ENCODE measurements at places on chromosomes 5 and 9. TPM values are rescaled to one million over a fixed set of nuclear protein-coding genes. Genes with fewer than 3 reads are reported as not detected.

DNA sequence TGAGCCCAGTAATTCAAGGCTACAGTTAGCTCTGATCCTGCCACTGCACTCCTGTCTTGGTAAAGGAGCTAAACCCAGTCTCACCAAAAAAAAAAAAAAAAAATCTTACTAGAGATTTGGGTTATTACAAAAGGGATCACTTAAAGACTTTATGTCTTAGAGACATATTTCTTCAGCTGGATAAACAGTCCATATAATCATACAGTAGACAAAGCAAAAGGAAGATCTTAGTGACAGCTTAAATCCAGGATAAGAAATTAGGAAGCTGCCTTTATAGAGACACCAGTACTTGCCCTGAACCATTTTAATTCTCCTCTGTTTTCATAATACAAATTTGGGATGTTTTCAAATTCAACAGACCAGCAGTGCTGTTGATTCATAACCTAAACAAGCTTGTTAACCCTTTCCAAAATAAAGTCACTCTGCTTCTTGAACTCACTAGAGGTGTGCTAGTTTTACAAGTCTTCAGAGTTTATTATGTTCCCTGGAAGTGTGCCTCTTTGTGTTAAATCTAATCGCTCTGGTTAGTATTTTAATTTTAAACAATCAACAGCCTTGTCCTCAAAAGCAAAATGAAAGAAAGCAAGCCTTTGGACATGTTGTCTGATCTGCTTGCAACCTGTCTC, 255.5 kb downstream of the ARRDC3 start:
- no peak for DNase-seq

- no peak for DNase-seq
Measured at GRCh38 chr5:13331585-13331984, 612.9 kb downstream of the DNAH5 start.

DNA sequence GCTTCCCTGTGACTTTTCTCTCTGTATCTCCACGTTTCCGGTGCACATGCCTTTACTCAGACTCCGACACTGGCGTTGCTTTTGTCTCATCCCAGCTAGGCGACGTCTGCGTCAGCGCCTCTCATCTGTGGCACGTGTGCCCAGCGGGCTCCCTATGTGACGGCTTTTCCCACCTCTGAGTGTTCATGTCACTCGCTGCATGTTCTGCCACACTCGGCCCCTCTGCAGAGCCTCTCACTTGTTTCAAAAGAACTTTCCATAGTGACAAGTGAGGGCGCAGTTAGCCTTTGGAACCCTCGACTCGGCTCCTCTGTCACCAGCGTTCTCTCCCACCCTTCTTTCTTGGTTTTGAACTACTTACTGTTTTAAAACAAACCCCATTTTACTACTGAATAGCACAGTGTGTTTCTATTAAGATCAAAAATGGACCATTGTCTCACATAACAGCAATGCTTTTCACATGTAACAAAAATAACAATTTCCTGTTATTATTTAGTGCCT, 113.4 kb upstream of the CACNA1B start:
- no peak for DNase-seq

GRCh38 chr9:107465467-107466451, 23.8 kb downstream of the KLF4 start:
- DNase-seq: no peak

DNA sequence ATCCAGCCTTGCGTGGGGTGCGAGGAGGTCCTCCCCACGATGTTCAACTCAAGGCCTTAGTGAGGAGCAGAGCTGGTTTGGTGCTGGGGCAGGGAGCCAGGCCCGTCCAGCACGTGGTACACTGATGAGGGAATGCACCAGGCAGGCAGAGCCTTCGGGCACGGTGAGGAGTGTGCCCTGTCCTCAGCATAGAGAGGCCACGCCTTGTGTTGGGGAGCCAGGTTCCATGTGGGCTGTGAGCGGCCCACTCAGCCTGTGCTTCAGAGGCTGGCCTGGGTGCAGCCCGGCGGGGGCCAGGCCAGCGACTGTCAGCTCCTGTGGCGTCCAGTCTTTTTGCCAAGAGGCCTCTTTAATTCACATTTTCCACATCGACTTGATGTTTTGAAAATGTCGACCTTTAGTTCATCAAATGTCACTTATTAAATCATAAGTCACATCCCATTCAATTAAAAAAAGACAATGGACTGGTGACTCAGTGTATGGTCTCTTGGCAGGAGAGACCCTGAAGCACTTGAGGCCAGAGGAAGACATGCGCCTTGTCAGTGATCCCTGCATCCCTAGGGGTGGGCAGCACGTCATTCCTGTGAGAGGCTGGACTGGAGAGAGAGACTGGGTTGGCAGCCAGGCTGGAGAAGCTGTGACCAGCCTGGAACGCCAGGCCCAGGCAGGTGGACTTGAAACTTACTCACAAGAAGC, 21.7 kb downstream of the ERGIC1 start:
- no peak for DNase-seq

- no peak for DNase-seq
Measured at GRCh38 chr9:75505654-75506053, 384.8 kb upstream of the PCSK5 start.

Gene PCDHGA6
- 9.6 TPM for total RNA-seq

Gene DNM1
- 68.3 TPM for total RNA-seq

Gene PTGDS
- 3.3 TPM for total RNA-seq

Data from urinary bladder (tissue), 4 donors.